ENCODE measurements at places on chromosomes 5 and 9.

GRCh38 chr5:140108093-140109017, 5.6 kb upstream of the PURA start:
- no peak for DNase-seq

DNA sequence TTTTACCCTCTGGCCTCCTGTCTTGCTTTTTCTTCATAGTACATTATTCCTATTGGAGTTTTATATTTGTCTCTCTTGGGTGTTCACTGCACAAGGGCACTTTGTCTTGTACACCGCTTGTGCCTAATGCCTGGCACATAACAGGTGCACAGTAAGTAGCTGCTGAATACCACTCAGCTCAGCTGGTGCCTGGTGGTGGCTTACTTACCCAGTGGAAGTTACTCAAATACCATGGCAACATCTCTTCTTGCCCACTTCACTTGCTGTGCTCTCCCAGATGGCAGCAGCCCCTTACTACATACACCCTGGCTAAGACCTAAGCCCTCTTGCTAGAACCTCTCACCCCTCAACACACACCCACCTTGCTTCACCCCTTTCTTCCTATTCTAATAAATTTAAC, 11.3 kb upstream of the SKP1 start:
- no peak for DNase-seq

DNA sequence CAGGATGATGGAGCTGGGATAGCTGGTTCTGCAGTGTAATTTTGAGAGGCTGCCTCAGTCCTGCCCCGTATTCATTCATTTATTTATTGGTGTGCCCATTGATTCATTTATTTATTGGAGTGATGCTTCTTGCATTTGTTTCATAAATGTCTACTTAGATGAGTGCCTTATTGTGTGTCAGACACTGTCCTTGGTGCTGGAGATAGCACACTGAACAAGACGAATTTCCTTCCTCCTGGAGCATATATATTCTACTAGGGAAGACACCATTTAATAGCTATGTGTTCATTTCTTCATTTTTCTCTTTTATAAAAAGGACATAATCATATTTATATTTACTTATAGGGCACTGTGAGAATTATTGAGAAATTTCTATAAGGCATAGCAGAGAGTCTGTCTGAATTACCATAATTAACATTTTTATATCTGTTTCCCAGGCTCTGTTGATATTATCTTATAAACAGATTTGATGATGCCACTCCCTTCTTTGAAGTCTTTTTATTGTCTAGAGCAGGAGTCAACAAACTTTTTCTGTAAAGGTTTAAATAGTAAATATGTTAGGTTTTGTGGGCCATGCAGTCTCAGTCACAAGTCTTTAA, 433.9 kb upstream of the ZNF608 start:
- no peak for DNase-seq

GRCh38 chr5:173265433-173265832, 30.4 kb upstream of the NKX2-5 start:
- no peak for DNase-seq

DNA sequence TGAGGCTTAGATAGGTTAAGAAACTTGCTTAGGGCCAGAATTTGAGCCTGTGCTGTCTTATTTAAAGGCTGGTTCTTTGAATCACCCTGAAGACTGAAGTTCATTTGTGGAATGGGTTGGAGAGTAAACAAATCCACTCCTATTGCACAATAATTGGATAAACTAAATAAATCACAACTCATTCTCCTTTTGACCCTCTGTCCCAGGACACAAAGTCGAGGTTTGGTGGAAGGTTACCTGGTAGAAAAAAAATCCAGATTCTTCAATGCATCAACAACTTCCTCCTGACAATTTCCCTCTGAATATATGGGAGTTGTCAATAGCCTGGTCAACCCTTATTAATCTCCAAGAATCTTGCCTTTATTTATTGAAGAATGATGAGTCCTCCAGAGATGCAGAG, 28.9 kb downstream of the TBC1D2 start:
- no peak for DNase-seq

DNA sequence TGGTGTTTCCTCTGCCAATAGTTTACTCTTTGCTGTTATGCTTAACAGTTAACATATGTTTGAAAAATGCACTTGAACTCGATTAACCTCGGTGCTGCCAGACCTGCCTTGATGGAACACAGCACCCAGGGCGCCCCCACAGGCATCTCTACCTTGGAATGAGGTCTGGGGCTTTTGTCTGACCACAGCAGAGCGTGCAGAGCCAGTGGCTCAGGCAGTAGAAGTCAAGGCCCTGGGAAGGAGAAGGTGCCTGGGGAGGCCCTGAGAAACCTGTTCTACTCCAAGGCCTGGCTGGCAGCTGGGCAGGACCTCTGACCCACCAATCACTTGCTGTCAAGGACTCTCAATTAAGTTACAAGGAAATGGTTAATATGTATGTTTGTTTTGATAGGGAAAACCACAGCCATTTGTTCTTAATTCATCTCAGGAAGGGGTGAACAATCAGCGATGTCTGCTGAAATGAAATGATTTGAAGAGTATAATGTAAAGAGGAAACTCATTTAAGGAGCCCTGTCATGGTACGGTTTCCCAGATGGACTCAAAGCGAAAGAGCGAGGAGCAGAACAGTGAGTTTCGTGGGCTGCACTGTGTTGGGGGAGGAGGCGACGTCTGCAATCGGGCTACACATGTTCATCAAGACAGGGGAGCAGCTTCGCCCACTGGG, 21.9 kb downstream of the MACROH2A1 start:
- DNase-seq, result no peak

- DNase-seq, result no peak
These were observed 464.3 kb upstream of the PAPPA start for GRCh38 chr9:115689331-115689730.

DNA sequence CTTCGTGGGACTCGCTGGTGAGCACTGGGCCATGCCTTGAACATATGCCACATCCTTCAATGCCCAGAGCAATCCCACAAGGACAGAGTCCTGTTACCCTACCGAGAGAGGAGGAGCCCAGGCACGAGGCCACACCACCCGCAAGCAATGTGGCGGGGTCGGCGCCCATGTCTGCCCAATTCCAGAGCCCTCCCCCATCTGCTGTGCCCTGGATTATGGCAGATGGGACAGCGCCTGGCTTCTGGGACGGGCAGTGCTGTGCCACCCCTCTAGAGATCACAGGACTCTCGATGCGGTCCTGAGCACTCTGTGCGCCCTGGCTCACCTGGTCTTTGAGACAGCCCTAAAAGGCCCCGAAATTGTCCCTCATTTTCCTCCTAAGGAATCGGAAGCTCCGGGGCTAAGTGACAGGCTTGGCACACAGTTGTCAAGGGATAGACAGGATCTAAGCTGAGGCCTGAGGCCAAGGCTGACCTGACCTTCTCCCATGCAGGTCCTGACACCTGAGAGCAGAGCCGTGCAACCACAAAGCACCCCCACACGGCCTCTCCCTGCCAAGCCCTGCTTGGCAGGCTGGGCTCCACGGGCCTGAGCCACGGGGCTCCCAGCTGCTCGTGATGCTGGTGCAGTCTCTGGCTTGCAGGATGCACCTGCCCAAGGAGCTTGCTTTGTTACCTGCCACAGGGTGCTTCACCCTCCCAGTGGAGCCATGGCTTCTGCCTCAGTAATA, 48.8 kb downstream of the PRRT1B start:
- DNase-seq, result no peak

GRCh38 chr5:131628990-131629389, 6.0 kb downstream of the RAPGEF6 start:
- no peak for DNase-seq

DNA sequence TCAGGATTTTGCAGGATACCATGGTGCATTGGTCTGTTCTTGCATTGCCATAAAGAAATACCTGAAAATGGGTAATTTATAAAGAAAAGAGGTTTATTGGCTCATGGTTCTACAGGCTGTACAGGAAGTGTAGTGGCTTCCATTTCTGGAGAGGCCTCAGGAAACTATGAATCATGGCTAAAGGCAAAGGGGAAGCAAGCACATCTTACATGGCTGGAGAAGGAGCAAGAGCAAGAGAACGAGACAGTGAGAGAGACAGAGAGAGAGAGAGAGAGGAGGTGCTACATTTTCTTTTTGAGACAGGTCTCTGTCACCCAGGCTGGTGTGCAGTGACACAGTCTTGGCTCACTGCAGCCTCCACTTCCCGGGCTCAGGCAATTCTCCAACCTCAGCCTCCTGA, 43.9 kb downstream of the P4HA2 start:
- DNase-seq, result no peak

DNA sequence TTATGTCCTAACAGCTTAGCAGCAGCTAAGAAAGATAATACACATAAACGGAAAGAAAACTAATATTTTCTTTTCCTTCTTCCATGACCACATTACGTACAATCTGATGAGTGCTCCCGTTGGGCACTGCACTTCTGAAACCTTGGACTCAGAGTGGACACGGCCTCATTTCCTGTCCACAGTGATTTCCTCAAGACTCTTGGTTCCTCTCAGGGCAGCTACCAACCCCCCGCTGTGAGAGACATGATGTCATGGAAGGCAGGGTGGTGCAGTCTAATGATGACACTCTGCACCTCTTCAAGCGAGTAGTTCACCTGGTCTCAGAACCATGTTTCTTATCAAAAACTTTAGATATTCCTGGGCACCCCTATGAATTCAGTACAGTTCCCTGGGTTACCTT, 68.7 kb upstream of the CTSL start:
- DNase-seq, result no peak

Data from epithelial cell of proximal tubule (primary cell).